ENCODE measurements at places on chromosomes 16 and 17.
A peak's percentile ranks its signal among the peaks of the same experiment; 100 is the strongest.

GRCh38 chr17:44203731-44204440, 4.2 kb upstream of the ATXN7L3 start:
- H3K27ac ChIP-seq: no peak overlapping the region
- H3K27me3 ChIP-seq: no peaks in the 10 kb centered on the region
- peaks cover 11% of the 10 kb centered on the region for H3K4me1 ChIP-seq
- peak; percentile 31 for DNase-seq

- H3K4me3 ChIP-seq: no peak overlapping the region
- DNase-seq: no peak
- no peaks in the 10 kb centered on the region for H3K36me3 ChIP-seq
- H3K27me3 ChIP-seq: no peaks in the 10 kb centered on the region
- H3K27ac ChIP-seq: no peak overlapping the region
Measured at GRCh38 chr16:66226762-66227161, 139.7 kb upstream of the CDH5 start.

GRCh38 chr17:34542700-34543336, 36.6 kb upstream of the TMEM132E start:
- H3K36me3 ChIP-seq: no peaks in the 10 kb centered on the region
- DNase-seq: no peak
- no peaks in the 10 kb centered on the region for H3K4me1 ChIP-seq

DNA sequence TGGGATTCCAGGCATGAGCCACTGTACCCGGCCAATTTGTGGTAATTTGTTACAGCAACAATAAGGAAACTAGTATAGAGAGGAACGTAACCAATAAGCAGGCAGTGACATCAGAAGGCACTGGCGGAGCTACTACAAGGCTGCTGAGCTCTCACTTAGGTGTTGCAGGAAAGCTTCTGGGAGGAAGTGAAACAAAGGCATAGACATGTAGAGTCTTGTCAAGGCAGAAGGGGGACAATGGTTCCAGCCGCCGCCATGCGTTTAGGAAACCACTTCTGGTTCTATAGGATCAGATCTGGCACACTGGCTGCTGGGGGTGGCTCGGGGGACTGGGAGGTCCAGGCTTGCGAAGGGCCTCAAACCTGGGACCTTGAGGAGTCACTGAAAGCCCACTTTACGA, 9.4 kb upstream of the CPSF4L start:
- H3K27ac ChIP-seq: no peak overlapping the region
- no peak for DNase-seq
- H3K36me3 ChIP-seq: no peaks in the 10 kb centered on the region
- H3K4me1 ChIP-seq: no peaks in the 10 kb centered on the region

DNA sequence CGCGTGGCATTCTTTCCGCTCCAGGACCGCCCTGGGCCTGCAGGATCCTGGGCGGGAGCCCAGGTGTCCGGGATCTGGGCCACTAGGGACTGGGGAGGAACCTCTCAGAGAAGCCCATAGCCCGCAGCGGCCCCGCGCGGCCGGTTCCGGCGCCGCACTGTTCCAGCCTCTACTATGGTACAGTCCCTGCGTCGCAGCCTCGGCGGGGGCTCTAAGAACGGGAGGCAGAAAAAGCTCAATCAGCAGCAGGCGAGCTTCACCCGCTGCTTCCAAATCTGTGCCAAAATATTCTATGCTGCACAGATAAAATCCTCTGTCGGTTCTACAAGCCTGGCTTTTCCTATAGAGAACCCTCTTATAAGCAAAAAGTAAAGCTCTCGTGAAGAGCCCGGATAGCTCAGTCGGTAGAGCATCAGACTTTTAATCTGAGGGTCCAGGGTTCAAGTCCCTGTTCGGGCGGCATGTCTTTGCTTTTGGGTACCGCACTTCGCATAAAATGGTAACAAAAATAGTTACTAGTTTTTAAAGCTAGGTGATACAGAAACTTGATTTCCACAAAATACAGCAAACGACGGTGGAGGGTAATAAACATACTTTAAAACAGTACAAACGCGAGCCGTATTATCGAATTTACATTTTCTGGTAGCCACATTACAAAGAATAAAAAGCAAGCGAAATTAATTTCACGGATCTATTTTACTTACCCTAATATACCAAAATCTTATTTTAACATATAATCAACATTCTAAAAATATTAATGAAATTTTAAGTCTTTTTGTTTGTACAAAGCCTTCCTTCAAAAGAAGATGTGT, 661 bp upstream of the ALOXE3 start:
- peak; percentile 90 for DNase-seq
- no peak overlapping the region for H3K4me3 ChIP-seq
- H3K4me1 ChIP-seq: peaks cover 48% of the 10 kb centered on the region
- peak overlapping the region; percentile 60 for H3K27ac ChIP-seq

- peaks cover 4% of the 10 kb centered on the region for H3K4me1 ChIP-seq
- no peak overlapping the region for H3K27ac ChIP-seq
- no peaks in the 10 kb centered on the region for H3K36me3 ChIP-seq
- no peaks in the 10 kb centered on the region for H3K27me3 ChIP-seq
- DNase-seq: peak; percentile 48
- H3K4me3 ChIP-seq: peak overlapping the region; percentile 95
Measured at GRCh38 chr16:50547340-50548124, 664 bp upstream of the NKD1 start.

- no peak for DNase-seq
- no peaks in the 10 kb centered on the region for H3K4me1 ChIP-seq
- no peak overlapping the region for H3K4me3 ChIP-seq
- no peaks in the 10 kb centered on the region for H3K27me3 ChIP-seq
- no peaks in the 10 kb centered on the region for H3K36me3 ChIP-seq
Measured at GRCh38 chr16:75942936-75943335, 216.6 kb upstream of the CPHXL start.

GRCh38 chr17:14121952-14122351, 52.6 kb downstream of the COX10 start:
- H3K36me3 ChIP-seq: no peaks in the 10 kb centered on the region
- no peak overlapping the region for H3K4me3 ChIP-seq
- no peaks in the 10 kb centered on the region for H3K27me3 ChIP-seq
- H3K4me1 ChIP-seq: peaks cover 3% of the 10 kb centered on the region

DNA sequence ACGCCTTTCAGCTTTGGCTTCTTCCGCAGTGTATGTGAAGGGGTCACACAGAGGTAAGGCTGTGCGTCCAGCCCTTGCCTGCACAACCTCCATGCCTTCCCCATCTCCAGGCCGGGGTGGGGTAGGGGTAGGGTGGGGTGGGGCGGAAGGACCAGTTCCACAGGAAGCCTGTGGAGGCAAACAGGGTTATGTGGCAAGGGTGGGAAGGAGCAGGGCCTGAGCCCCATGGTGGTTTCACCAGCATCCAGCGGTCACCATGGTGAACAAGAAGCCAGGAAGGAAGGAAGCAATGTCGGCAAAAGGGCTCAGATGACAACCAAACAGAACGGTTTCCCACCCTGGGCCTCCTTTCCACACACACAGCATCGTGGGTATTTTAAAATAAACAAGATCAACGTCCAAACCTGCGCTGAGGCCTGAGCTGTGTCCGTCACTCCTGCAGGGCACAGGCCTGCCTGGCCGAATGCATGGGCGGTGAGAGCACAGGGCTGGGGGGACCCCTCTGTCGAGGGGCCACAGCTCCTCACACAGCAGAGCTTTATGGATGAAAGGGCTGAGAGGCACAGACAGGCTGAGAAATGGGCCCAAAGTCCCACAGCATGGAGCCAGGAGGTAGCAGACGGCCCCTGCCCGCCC, 80.5 kb downstream of the ZNF778 start:
- DNase-seq: no peak
- peak overlapping the region; percentile 48 for H3K27ac ChIP-seq
- no peaks in the 10 kb centered on the region for H3K27me3 ChIP-seq
- H3K4me3 ChIP-seq: no peak overlapping the region

DNA sequence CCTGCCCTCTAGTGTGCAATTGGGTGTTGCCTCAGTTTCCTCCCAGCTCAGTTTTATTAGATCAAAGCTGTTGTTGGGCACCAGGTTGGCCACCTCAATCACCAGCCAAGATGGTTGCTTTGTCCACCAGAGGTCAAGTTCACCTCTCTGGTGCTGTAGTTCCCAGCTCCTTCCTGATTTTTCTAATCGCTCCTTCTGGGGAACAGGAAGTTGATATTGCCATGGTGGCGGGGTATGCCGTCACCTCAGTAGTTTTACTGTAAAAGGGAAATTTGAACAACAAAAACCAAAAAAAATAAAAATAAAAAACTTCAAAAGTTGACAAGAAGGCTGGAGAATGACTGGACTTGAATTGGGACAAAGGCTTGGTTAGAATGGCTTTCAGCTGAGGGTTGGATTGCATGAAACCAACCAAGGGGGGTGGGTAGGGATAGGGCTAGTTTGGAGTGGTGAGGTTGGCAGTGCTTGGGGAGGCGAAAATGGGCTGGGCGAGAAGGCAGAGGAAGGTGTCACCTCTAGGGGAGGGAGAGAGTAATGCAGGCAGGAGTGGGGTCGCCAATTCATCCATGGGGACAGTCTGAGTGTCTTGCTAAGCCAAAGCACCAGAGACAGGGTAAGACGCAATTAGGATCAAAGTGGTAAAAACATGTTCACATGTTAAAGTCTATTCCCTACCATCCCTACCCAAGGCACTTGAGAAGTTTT, 6.2 kb downstream of the EFNB3 start:
- no peak overlapping the region for H3K4me3 ChIP-seq
- no peaks in the 10 kb centered on the region for H3K36me3 ChIP-seq
- DNase-seq: no peak

- DNase-seq: no peak
- H3K27me3 ChIP-seq: no peaks in the 10 kb centered on the region
- no peak overlapping the region for H3K4me3 ChIP-seq
Measured at GRCh38 chr17:77318021-77318420, 177.3 kb downstream of the SEC14L1 start.

DNA sequence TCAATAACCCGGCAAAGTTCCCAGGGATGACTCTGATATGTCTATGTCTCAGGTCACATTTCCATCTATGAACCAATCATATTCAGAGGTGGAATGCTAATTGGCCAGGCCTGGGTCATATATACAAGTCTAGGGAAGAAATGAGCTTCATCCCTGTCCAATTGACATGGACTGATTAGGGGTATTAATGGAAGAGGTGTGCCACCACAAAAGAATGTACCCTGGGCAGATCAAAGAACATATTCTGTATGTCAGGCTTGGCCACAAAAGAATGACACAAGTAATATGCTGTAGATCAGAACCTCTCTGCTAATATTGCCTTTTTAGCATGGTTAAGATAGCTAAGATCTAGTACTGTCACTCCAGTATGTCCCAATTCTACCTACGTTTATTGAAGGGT, 6.7 kb downstream of the SLC35G3 start:
- no peak overlapping the region for H3K27ac ChIP-seq
- no peak for DNase-seq
- no peaks in the 10 kb centered on the region for H3K27me3 ChIP-seq
- no peaks in the 10 kb centered on the region for H3K36me3 ChIP-seq
- no peaks in the 10 kb centered on the region for H3K4me1 ChIP-seq
- no peak overlapping the region for H3K4me3 ChIP-seq

- H3K4me1 ChIP-seq: peaks cover 7% of the 10 kb centered on the region
- no peak overlapping the region for H3K27ac ChIP-seq
- no peaks in the 10 kb centered on the region for H3K36me3 ChIP-seq
- H3K27me3 ChIP-seq: no peaks in the 10 kb centered on the region
- no peak overlapping the region for H3K4me3 ChIP-seq
Measured at GRCh38 chr16:83932955-83933673, 19.9 kb upstream of the OSGIN1 start.

DNA sequence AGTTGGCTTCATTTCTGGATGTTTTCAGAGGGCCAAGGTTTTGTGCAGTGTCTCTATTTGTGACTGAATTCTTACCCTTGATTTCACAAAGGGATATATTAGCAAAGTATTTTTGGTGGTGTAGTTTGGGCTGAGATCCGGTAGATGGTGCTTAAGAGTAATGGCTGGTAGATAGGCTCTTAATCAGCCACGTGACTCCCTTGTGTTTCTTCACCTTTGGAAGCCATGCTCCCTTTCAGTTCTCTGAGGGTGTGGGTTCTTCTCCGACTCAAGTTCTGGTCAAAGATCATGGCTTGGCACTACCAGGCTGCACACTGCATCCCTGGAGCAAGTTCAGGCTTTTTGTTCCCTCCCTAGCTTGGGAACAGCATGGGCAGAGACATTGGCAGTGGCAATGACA, 887.3 kb downstream of the CDH8 start:
- H3K27me3 ChIP-seq: no peaks in the 10 kb centered on the region
- H3K4me1 ChIP-seq: no peaks in the 10 kb centered on the region
- H3K27ac ChIP-seq: no peak overlapping the region
- H3K36me3 ChIP-seq: no peaks in the 10 kb centered on the region

DNA sequence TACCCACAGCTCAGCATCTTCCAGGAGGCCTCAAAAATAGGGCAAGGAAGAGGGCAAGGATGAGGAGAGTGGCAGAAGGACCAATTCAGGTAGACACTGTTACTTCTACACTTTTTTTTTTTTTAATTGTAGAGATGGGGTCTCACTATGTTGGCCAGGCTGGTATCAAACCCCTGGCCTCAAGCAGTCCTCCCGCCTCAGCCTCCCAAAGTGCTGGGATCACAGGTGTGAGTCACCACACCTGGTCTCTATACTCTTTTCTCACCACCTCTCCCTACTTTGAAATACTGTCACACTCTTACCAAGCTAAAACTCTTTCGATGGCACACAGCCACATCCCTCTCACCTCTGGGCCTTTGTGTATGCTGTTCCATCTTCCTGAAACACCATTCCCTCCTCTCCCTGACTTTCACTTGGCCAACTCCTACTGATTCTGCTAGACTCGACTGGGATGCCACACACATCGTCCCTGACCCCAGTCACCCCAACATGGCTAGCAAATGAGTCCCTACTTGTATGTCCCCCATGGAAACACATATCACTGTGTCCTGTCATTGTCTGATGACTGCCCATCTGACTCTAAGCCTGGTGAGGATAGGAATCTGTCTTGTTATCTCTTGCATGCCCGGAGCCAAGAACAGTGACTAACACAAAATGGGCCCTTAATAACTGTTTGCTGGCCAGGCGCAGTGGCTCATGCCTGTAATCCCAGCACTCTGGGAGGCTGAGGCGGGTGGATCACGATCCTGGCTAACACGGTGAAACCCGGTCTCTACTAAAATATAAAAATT, 7.2 kb upstream of the SLC43A2 start:
- no peak overlapping the region for H3K4me3 ChIP-seq
- no peaks in the 10 kb centered on the region for H3K4me1 ChIP-seq
- no peak overlapping the region for H3K27ac ChIP-seq
- H3K36me3 ChIP-seq: peaks cover 6% of the 10 kb centered on the region
- H3K27me3 ChIP-seq: no peaks in the 10 kb centered on the region

- peak; percentile 89 for DNase-seq
- peak overlapping the region; percentile 61 for H3K27ac ChIP-seq
- no peaks in the 10 kb centered on the region for H3K27me3 ChIP-seq
- no peak overlapping the region for H3K4me3 ChIP-seq
- H3K36me3 ChIP-seq: peaks cover 57% of the 10 kb centered on the region
Measured at GRCh38 chr17:34997355-34997862, 17.1 kb downstream of the LIG3 start.

Data from adrenal gland (tissue), 19 donors.